Left colon (tissue), 2 donors: ENCODE measurements at places on chromosomes 4 and X. TPM values are rescaled to one million over a fixed set of nuclear protein-coding genes. Genes with fewer than 3 reads are reported as not detected.

Gene HSPA4L
- total RNA-seq = 6.0 TPM

Gene AKAP14
- total RNA-seq = not detected

Gene KIF4A
- 6.7 TPM for total RNA-seq

Gene POF1B
- 184 TPM for total RNA-seq

Gene CNGA1
- 11.5 TPM for total RNA-seq

Gene PAGE2B
- not detected for total RNA-seq

Gene KCNIP4
- total RNA-seq = 1.1 TPM

Gene KIAA0232
- total RNA-seq = 40.7 TPM

Gene HDX
- 2.2 TPM for total RNA-seq

Gene XG
- not detected for total RNA-seq

Gene EFHC2
- 1.9 TPM for total RNA-seq

Gene ZNF630
- 2.5 TPM for total RNA-seq

Gene XK
- 26.7 TPM for total RNA-seq

Gene RXFP1
- 0.28 TPM for total RNA-seq

Gene CYLC1
- total RNA-seq = not detected

Gene CSAG2
- not detected for total RNA-seq

GRCh38 chr4:13498469-13498868 lies 14.3 kb upstream of the RAB28 start:
- DNase-seq = no peak

GRCh38 chr4:6794189-6794588 lies 11.7 kb downstream of the KIAA0232 start:
- no peak for DNase-seq

DNA sequence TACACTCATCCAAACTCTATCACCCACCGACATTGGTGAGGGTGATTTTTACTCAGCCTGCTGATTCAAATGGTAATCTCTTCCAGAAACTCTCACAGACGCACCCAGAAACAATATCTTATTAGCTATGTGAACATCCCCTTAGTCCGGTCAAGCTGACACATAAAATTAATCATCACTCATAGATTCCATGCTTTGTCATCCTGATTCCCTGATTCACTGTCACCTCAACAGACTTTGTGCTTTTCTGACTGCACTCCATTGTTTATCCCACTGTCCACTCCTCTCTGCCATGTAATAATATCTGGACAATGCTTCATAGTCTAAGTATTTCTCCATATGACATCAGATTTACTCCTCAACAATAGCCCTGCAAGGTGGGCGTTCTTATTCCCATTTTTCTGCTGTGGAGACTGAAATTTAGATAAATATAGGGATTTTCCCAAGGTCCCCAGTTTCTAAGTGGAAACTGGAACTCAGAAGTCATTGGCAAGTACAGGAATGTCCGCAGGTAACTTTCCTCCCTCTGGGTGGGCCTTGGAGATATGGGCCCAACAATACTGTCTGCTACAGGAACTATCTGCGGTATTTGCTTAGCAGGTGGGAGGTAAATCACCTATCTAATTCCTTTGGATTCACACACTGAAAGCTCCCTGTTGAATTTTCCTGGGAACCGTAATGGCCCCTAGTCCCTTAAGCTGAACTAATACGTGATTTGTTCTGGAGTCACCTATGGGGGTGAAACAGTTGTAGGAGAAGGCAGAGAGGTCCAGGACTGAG lies 228.6 kb upstream of the BCOR start:
- no peak for DNase-seq

DNA sequence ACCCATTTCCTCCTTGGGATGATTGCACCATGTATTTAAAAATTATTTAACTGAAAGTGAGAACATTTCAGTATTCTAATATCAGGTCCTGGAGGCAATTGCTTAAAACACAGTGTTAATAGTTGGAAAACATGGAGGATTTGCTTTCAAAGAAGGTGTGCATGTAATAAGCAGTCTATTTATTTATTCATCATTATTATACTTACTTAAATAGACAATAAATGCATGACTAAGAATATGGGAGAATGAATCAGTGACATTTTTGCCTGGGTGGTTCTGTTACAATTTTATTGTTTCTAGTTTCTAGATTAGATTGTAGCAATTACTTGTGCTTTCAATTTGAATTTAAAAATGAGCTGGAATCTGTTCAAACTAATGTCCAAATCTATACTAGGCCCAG lies 145.5 kb downstream of the AREG start:
- DNase-seq = no peak

DNA sequence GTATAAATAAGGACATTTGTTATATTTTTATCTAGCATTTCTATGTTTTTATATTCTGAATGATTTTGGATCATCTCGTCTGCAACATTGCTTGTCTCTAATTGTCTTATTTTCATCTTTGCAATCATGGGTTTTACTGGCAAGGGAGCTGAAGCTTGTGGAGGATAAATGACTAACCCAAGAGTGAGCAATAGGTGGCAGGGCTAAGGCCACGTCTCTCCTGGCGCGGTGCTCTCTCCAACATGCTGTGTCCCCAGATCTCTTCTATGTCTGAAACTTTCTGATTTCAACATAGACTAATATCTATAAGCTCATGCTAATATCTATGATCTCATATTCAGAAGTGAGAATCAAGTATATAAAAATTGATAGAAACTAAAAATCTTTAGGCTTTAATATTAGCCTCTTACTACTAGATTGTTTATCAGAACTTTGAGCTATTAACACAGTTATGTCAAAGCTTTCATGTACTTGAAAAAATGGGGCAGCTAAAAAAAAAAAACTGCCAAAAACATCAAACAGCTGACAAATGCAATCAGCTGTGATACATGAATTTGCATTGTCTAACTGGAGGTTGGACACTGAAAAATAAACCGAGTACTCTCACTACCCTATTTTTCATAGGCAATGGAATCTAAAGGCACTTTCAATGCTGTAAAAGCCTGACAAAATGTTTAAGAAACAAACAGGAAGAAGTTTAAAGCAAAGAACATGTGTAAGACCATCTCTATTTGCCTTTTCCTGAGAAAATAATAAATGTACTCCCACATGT lies 169.2 kb downstream of the TMA16 start:
- DNase-seq = no peak

GRCh38 chrX:78316265-78316664 lies 11.1 kb downstream of the CYSLTR1 start:
- no peak for DNase-seq

GRCh38 chr4:118845552-118846050 lies 9.7 kb upstream of the SEC24D start:
- no peak for DNase-seq

DNA sequence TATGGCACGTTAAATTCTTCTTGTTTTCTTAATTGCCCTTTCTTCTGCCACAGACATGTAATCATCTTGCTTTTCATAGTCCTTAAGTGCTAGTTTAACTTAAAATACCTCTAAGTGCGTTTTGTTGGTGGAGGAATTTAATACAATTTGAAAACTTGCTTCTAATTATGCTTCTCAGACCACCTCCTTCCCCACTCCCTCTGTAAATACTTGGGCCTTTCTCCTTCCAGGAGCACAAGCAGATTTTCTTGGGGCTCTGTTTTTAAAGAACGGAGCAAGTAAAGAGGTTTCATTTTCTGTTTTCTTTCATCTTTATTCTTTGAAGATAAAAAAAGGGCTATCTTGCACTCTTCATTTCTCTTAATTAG lies 559 bp upstream of the PCDH18 start:
- no peak for DNase-seq

- DNase-seq = no peak
Measured at GRCh38 chr4:38230821-38231563, 270.8 kb downstream of the PTTG2 start.

- DNase-seq = no peak
Measured at GRCh38 chrX:3820167-3820566, 106.7 kb upstream of the PRKX start.

DNA sequence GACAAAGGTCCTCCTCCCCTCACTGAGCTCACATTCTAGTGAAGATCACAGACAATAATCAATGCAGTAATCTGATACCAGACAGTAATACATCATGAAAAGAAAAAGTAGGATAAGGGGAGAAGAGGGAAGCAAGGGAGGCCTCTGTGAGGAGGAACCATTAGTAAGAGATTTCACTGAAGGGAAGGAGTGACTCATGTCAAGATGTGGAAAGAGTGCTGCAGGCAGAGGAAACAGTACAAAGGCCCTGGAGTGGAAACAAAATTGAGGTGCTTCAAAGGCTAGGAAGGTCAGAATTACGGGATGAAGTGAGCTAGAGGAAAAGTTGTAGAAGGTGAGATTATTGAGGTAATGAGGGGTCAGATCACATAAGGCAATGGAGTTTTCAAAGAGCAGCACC lies 38.1 kb downstream of the LAMTOR3 start:
- DNase-seq = no peak

DNA sequence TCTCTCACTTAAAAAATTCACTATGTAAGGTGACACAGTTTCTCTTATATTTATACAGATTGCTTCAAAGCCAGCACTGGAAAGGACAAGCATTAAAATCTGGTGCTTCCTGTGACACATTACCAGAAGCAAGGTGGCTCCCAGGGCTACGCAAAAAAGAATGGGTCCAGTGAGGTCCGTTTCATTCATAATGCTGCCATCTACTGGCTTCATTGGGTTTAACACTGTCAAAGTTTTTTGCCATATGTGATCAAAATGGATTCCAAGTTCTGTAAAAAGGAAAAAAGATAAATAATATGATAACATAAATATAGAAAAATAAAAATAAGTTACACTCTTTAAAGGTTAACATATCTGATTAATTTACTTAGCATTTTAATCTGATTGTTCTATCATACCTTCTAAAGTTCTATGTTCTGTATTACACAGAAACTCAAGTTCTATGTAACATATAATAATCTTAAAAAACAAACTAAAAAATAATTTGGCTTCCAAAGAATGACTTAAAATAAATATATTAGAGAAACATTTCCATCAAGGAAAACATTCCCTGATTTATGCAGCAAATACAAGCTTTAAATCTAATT lies 22.1 kb downstream of the YIPF7 start:
- no peak for DNase-seq

DNA sequence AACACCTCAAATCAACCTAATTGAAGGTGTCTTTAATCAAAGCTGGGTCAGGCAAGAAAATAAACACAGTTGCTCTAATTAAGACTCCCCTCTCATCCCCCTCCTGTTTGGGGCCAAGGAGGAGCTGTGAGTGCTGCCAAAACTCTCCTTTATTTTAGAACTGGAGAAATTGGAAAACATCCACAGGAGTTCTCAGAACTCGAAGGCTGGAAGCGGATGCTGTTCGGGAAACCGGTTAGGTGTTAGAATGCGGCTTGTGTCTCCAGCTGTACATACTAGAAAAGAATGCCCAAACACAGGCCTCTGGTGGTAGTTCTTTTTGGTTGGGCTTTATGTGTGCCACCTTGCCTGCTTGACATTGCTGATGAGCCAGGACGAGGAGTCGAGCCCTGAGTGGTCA lies 118.2 kb downstream of the GPR143 start:
- no peak for DNase-seq

- no peak for DNase-seq
Measured at GRCh38 chrX:78063687-78064086, 40.4 kb upstream of the PGK1 start.

DNA sequence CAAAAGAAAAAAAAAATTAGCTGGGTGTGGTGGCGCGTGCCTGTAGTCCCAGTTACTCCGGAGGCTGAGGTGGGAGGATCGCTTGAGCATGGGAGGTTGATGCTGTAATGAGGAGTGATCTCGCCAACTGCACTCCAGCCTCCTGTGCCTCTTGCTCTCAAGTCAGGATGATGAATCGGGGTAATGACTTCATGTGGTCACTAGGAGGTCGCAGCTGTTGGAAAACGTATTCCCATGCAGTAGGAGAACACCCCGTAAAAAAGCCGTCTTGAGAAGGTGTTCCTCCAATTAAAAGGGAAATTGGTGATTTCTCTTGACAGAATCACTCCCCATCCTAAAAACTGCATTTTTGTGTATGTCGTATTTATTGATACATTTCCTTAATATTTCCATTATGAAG lies 2.2 kb downstream of the CCNB3 start:
- no peak for DNase-seq

DNA sequence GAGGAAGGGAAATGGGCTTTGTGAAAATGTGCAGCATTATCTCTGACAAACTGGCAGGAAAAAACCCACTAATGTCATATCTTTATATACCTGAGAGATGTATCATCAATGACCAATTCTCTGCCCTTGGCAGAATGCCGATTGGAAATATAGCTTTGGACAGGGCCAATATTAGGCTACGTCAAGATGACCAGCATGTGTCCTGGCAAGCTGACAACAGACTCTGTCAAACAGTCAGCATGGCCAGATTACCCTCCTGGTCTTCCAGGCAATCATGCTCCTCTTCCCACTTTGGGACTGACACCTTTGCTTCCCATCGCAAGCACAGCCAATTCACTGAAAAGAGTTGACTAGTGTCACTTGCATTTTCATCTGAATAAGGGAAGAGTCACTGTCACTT lies 57.0 kb downstream of the SORBS2 start:
- no peak for DNase-seq

DNA sequence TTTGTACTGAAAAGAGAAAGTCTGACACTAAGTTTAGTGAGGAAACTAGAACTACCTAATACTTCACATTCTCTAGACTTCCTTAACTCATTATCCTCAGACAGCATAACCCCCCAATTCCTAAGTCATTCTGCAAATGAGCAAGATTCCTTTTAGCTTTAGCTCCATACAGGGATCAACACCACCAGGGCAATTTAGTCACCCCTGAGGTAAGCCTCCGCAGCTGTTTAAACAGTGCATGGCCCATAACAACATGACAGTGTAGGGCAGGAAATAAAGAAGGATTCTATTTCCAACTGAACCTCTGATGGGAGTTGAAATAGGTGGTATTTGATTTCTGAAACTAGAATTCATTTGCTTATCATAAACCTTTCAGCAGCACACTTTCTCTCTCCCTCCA lies 112.8 kb upstream of the DKK2 start:
- no peak for DNase-seq

DNA sequence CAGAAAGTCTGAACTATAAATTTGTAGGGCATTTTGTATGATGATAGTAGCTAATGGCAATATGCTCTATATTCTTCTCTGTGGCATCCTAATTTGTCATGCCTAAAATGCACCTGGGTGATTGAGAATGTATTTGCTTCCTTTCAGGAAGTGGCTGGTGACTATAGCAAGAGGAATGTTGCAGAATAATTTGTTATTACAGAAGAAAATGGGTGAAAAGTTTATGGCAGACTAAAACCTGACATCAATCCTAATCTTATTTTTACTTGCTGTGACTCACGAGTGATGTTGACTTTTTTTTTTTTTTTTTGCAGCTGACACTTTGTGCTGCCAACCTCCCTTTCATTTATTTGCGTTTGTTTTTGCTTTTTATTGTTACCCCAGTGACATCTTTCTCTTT lies 141.1 kb downstream of the MSL3 start:
- DNase-seq = no peak

GRCh38 chr4:150231107-150231770 lies 153.0 kb downstream of the DCLK2 start:
- no peak for DNase-seq

- DNase-seq = no peak
Measured at GRCh38 chr4:127209580-127210095, 423.1 kb upstream of the INTU start.

GRCh38 chrX:116204932-116205331 lies 34.4 kb downstream of the AGTR2 start:
- DNase-seq = no peak

- DNase-seq = no peak
Measured at GRCh38 chr4:118953276-118953675, 64.6 kb downstream of the SYNPO2 start.

- no peak for DNase-seq
Measured at GRCh38 chr4:146124023-146124680, 51.4 kb upstream of the LSM6 start.

- no peak for DNase-seq
Measured at GRCh38 chrX:103678199-103678993, 8.1 kb downstream of the MORF4L2 start.
